Activated B cell treated with CpG ODN at 0.5 μM for 24 hours (primary cell): ENCODE measurements at places on chromosomes 16 and 17. TPM values are rescaled to one million over a fixed set of nuclear protein-coding genes. Genes with fewer than 3 reads are reported as not detected.

GRCh38 chr16:30924076-30924912 lies 922 bp downstream of the FBXL19 start:
- DNase-seq, result no peak

DNA sequence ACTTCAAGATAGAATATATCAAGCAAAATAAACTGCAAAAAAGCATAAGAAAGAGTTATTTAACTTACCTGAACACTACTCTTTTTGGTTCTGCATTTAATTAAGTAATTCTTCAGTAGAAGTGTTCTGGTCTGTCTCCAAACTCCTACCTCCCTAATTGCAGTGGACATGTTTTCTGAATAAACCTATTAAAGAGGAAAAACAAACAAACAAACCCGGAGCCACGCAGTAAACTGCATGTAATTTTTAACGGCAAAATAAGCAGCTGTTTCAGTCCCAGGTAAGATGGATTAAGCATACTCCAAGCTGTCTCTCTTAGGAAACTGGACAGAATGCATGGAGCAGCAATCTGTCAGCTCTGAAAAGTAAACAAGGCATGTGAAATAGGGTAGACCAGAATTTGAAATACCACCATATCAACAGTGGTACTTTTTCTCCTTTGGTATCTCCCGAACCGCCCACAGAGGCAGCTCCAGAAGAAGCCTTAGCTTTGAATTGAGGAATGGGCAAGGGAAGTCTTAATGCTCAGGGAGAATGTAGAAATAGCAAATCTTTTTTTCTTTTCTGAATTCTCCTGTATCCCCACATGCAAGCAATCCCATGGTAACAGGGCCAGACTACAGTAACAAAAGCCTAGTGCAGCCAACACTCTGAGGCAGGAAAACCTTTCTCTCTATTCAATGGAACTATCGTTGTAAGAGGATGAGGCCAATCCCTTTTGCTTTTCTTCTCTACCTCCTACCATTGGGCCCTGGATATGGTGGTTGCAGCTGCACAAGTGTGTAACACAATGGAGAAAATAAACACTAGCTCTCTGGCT lies 12.5 kb downstream of the ABCA5 start:
- DNase-seq, result no peak

Gene CLEC18A
- total RNA-seq, result 0.93 and 1.8 TPM in 2 replicates

- no peak for DNase-seq
These were observed 116.6 kb downstream of the ZNF18 start for GRCh38 chr17:11880714-11881113.

DNA sequence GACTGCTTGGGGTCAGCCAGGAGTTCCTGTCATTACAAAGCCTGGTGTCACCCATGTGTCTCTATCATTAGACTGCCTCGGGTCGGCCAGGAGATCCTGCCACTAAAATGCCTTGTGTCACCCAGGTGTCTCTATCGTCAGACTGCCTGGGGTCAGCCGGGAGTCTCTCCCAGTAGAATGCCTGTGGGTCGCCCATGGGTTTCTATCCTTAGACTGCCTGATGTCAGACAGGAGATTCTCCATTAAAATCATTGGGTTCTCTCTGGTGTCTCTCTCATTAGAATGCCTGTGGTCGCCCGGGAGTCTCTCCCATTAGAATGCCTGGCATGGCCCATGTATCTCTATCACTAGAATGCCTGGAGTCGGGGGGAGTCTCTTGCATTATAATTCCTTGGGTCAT lies 2231.0 kb downstream of the TP53TG3F start:
- no peak for DNase-seq

GRCh38 chr16:88264641-88265285 lies 118.0 kb upstream of the ZNF469 start:
- DNase-seq, result peak; percentile 49
